ENCODE measurements at places on chromosomes 11 and 22. TPM values are rescaled to one million over a fixed set of nuclear protein-coding genes. Genes with fewer than 3 reads are reported as not detected.

DNA sequence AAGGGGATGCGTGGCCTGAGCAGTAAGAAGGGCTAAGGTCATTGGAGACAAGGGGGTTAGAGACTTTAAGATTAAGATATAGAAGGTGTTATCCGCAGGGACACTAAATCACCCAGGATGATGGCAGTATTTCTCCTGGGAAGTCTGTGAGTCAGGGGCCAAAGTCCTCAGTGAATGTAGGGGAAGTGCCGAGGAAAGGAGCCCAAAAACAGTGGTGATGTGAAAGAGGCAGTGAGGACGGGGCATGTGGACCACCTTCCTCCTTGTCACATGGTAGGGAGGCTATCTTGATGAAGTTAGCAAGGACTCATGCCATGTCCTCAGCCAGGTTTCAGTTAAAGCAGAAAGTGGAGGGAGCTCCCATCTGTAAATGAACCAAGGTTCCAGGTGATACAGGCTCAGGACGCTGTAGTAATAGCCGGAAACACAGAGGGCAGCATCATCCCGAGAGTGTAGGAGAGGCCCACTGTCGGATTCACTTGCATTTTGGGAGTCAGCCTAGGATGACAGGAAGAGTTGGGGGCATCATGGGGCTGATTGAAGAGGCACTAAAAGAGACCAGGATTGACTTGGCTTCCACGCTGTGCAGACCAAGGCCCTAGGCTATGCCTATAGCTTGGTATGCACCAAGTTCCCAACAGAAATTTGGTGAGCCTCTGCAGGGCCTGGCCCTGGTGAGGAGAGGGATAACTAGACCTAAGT lies 33.5 kb downstream of the WEE1 start:
- no peak for DNase-seq

GRCh38 chr11:8671651-8672062 lies 10.8 kb downstream of the TRIM66 start:
- no peak for DNase-seq

- no peak for DNase-seq
Observed at GRCh38 chr22:41808400-41808799, 7.9 kb downstream of the CCDC134 start.

DNA sequence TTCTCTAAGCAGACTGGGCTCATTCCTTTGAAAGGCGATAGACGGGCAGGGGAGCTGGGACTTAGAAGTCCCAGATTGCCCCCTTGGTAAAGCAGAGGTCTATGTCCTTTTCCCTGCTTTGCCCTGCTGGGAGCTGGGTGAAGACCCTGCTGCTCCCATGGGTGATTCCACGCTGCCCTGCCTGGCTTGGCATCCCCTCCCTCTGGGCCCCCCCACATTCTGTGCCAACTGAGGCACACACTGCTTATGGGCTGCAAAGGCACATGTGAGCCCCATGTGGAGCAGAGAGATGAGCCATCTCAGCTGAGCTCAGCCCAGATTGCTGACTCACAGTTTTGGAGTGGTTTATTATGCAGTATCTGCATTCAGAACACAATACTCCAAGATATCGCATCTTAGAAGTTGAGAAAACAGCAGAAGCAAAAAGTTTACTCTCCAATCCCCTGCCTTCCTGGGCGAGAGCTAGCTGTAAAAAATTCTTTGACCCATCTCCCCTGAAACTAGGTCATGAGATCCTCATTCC lies 127.2 kb downstream of the ST3GAL4 start:
- no peak for DNase-seq

GRCh38 chr11:14886513-14886912 lies 5.5 kb downstream of the CYP2R1 start:
- DNase-seq = no peak

DNA sequence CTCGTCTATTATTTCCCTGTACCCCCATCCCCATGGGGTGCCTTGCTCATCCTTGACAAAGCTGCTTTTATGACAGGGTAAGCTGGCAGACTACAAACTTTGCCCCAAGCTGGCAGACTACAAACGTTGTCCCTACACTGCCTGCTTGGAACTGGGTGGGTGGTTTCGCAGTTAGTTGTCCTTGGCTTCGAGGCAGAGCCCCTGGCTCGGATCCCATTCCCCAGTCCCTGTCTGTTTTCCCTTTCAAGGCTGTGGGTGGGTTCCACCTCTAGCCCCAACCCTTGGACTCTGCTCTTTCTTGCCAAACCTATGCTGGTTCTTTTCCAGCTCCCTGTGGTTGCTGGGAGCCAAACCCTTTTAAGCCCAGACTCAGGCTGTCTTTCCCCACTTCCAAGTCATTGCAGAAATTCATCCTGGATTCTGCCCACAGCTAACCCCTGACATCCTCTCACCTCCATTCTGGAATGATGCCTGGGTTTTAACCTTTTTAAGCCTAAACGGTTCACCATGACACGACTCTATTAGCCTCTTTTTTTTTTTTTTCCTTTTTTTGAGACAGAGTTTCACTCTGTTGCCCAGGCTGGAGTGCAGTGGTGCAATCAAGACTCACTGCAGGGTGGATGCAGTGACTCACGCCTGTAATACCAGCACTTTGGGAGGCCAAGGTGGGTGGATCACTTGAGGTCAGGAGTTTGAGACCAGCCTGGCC lies 9.2 kb upstream of the RBM14 start:
- DNase-seq = no peak

GRCh38 chr11:34836958-34837856 lies 79.0 kb downstream of the APIP start:
- DNase-seq = no peak

DNA sequence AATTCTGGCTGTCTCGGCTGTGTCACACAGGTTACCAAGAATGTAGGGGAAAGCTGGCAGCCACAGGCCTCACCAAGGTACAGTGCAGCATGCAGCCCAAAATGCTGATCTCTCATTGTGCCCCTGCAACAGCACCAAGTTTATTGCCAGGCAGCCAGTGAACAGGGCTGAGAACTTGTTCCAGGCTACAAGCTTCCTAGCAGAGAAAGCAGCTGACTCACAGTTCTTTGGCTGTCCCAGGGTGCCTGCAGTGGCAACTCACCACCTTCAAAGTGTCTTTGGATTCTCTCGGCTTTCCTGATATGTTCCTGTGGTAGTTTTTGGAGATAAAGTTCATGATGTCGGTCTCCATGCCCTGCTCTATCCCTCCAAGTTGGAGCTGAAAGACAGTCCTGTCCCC lies 719.1 kb upstream of the ANO3 start:
- DNase-seq = no peak

DNA sequence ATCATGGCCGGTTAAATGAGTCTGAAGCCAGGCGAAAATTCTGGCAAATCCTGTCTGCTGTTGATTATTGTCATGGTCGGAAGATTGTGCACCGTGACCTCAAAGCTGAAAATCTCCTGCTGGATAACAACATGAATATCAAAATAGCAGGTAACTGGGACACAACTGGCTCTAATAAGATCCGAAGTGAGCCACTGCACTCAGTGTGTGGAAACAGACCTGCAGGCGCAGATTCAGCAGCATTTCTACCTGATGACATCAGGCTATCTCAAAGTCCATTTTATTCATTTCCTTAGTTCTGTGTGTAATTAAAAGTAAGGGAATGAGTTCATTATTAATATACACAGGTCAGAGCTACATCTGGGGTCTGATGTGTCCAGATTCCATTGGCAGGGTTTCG lies 78.2 kb downstream of the PPP2R1B start:
- DNase-seq = no peak

DNA sequence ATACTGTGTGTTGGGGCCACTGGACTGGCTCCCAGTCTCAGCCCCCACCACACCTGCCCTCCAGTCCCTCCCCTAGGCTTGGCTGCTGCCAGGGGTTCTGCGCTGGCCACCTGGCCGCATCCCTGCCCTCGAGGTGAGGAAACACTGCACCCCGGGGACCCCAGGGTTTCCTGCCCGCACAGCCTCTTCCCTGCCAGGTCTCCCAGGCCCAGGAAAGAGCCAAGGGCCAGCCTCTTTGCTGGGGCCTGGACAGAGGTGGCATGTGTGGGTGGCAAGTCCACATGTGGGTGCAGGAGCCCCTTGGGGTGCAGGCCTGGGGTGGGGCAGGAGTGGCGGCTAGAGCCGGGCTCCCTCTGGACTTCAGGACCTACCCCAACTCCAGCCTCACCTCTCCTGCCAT lies 2.5 kb downstream of the EPS8L2 start:
- no peak for DNase-seq

DNA sequence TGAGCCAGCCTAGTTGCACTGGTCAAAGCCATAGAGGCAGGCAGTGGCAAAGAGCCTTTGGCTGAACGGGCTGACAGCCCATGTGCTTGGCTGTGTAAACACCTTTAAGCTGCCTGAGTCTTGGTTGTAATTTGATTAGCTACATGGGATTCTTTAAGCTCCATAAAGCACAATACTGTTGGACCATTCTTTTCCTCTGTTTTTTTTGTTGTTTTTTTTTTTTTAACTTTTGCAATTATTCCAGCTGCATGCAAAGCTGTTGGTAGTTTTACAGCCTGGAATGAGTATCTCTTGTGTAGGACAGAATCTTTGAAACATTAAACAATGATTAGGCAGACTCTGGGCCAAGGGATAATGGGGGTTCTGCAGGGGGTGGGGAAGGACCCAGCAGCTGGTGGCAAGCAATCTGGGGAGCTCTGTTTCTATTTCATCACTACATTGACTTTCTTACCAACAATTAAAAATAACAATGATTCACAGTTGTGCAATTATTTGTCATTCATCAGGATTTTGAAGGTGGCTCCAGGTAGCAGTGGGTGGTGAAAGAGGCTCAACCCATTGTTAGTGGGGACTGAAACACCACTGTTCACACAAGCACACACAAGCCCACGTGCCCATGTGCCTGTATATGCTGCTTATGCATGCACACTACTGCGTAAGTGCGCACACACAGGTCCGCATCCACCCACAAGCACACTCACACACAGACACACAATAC lies 69.5 kb upstream of the CSNK2A3 start:
- no peak for DNase-seq

GRCh38 chr11:131560287-131560686 lies 189.9 kb downstream of the NTM start:
- DNase-seq = no peak

- DNase-seq = no peak
Observed at GRCh38 chr11:44454666-44455065, 110.8 kb upstream of the CD82 start.

- no peak for DNase-seq
Observed at GRCh38 chr11:44305470-44306051, 4.4 kb downstream of the ALX4 start.

DNA sequence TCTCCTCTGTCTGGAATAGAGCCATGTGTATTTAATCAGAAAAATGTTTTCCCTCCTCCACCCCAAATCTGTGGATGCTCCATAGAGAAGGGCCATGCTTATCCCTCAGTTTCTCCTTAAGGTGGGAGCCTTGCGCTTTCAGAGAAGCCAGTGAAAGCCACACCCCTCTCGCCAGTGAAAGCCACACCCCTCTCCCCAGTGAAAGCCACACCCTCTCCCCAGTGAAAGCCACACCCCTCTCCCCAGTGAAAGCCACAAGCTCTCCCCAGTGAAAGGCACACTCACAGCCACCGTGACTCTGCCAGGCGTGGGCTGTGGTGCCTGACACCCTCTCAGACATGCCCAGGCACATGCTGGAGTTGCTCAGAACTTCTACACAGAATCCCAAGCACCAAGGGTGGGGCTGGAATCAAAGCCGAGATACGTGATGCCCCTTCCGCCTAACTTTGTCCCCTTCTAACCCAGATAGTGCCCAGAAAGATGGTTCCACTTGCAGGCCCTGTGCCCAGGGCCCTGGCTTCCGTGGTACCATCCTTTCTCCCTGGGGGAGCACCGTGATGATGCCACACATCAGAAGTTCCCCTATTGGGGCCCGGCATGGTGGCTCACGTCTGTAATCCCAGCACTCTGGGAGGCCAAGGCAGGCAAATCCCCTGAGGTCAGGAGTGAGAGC lies 16.5 kb upstream of the PRR5 start:
- DNase-seq = no peak

The APOL1 gene
- total RNA-seq = 12.6 TPM

The EXPH5 gene
- total RNA-seq = 24.9 TPM

The MRGPRX4 gene
- total RNA-seq = not detected

The CRYBA4 gene
- not detected for total RNA-seq

The MS4A12 gene
- not detected for total RNA-seq

The SBF1 gene
- total RNA-seq = 57.1 TPM

The OR6T1 gene
- total RNA-seq = not detected

The MISFA gene
- 1.4 TPM for total RNA-seq
